Hepatocyte (in vitro differentiated cells): ENCODE measurements at places on chromosomes 2 and 18. TPM values are rescaled to one million over a fixed set of nuclear protein-coding genes. Genes with fewer than 3 reads are reported as not detected.

DNA sequence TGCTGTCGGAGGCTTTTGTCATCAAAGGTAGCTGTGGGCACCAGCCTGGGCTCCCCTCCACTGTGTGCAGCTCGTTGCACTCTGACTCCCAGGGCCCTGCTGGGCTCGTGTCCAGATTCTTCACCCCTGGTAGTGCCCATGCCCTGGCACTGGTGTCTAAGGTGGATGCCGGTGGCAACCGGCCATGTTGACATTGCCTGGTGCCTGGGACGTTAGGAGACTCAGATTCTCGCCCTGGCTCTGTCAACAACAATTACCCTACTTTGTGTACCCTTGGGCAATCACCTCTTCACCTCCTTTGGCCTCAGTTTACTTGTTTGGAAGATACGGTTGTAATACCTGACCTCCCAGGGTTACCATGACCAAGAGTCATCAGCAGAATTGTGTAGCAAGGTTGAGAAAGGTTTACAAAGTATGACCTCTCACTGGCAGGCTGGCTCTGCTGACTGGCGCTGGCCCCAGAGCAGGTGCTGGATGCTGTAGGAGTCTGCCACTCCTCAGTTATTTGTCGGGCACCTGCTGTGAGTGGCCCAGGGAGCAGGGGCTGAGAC lies 41.5 kb upstream of the MCFD2 start:
- H3K4me1 ChIP-seq = peaks cover 16% of the 10 kb centered on the region
- no peak overlapping the region for H3K27ac ChIP-seq
- DNase-seq = no peak
- no peaks in the 10 kb centered on the region for H3K27me3 ChIP-seq
- no peaks in the 10 kb centered on the region for H3K36me3 ChIP-seq

GRCh38 chr2:74081763-74082110 lies 66.0 kb downstream of the BOLA3 start:
- no peak overlapping the region for H3K27ac ChIP-seq
- no peaks in the 10 kb centered on the region for H3K36me3 ChIP-seq
- H3K4me1 ChIP-seq = peaks cover 5% of the 10 kb centered on the region
- no peaks in the 10 kb centered on the region for H3K27me3 ChIP-seq
- no peak for DNase-seq

Gene CD8B
- 1.1 and 3.0 TPM in 2 replicates for polyA plus RNA-seq

Gene GREB1
- 3.3 and 6.4 TPM in 2 replicates for polyA plus RNA-seq
